ENCODE measurements at places on chromosomes 4 and X. TPM values are rescaled to one million over a fixed set of nuclear protein-coding genes. Genes with fewer than 3 reads are reported as not detected.

- DNase-seq: no peak
- H3K36me3 ChIP-seq: no peaks in the 10 kb centered on the region
- H3K4me3 ChIP-seq: no peak overlapping the region
- H3K27ac ChIP-seq: no peak overlapping the region
- H3K4me1 ChIP-seq: peaks cover 3% of the 10 kb centered on the region
These were observed 20.1 kb downstream of the ARHGEF9 start for GRCh38 chrX:63764946-63765345.

Gene XIAP
- total RNA-seq: 53.3 TPM

- no peaks in the 10 kb centered on the region for H3K27me3 ChIP-seq
- DNase-seq: no peak
- no peaks in the 10 kb centered on the region for H3K36me3 ChIP-seq
These were observed 30.9 kb downstream of the RASSF6 start for GRCh38 chr4:73589261-73589847.

DNA sequence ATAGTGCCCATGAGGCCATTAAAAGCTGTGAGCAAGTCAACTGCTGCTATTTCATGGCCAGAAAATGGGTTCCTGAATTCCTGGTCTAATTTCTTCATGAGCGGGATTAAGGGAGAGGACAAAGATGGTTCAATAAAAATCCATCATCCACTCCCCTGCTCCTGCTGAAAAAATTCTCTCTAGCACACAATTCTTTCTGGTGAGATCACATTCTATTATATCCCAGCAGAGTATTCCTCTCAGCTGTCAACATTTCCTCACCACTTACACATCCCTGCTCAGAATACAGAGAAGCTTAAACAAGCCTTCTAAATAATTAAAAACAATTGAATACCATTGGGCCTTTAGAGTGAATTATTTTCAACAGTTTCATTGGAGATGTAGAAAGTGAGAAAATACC lies 9.5 kb downstream of the CT47C1 start:
- no peak overlapping the region for H3K27ac ChIP-seq
- no peaks in the 10 kb centered on the region for H3K4me1 ChIP-seq
- H3K27me3 ChIP-seq: peaks cover 5% of the 10 kb centered on the region
- no peak overlapping the region for H3K4me3 ChIP-seq

Gene ZCCHC12
- not detected for total RNA-seq

Gene TLR6
- total RNA-seq: 5.4 TPM

- peaks cover 30% of the 10 kb centered on the region for H3K27me3 ChIP-seq
- DNase-seq: no peak
- H3K36me3 ChIP-seq: peaks cover 3% of the 10 kb centered on the region
These were observed 4.9 kb upstream of the WDFY3 start for GRCh38 chr4:84971319-84971932.

DNA sequence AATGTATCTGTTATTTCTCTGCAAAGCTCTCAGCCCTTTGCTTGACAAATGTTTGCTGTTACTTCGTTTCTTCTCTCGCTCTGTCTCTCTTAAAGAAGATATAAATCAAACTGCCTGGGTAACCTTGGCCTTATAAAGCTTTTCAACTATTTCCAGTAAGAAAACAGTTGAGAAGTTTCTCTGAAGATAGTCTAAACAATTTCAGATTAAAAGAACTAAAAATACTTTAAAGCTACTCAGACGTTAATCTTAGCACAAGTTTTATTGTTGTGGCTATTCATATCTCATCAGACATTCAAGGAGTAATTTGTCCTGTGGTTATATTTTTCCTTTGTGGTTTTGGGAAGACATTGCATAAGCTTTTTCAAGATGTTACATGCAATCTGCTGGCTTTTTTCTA lies 22.6 kb downstream of the HOPX start:
- peaks cover 25% of the 10 kb centered on the region for H3K36me3 ChIP-seq
- H3K4me3 ChIP-seq: no peak overlapping the region
- H3K27me3 ChIP-seq: peaks cover 29% of the 10 kb centered on the region
- H3K27ac ChIP-seq: no peak overlapping the region

DNA sequence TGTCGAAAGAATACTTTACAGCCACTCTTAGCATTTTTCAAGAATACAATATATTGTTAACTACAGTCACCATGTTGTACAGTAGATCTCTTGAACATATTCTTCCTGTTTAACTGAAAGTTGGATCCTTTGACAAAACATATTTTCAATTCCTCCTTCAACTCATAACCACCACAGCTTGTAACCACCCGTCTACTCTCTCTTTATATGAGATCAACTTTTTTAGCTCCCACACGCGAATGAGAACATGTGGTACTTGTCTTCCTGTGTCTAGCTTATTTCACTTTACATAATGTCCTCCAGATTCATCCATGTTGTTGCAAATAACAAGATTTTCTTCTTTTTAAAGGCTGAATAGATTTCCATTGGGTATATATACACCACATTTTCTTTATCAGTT lies 338.3 kb upstream of the IGFBP7 start:
- DNase-seq: no peak
- H3K36me3 ChIP-seq: no peaks in the 10 kb centered on the region
- no peaks in the 10 kb centered on the region for H3K27me3 ChIP-seq

Gene NPY5R
- not detected for total RNA-seq

Gene GPR101
- not detected for total RNA-seq

GRCh38 chr4:136737066-136737465 lies 795.2 kb downstream of the PCDH18 start:
- no peaks in the 10 kb centered on the region for H3K4me1 ChIP-seq
- no peak overlapping the region for H3K4me3 ChIP-seq

- no peak overlapping the region for H3K27ac ChIP-seq
- H3K4me3 ChIP-seq: no peak overlapping the region
- H3K4me1 ChIP-seq: peaks cover 2% of the 10 kb centered on the region
These were observed 830.9 kb upstream of the NDST4 start for GRCh38 chr4:115944146-115944905.

Data from activated CD4-positive, alpha-beta memory T cell treated with anti-CD3 and anti-CD28 coated beads, Interleukin-2, amount 10 ng/mL, durations not matched to agents 7 days and 5 days (primary cell).